SK-N-SH (cell line): ENCODE measurements at places on chromosomes 7 and 10. TPM values are rescaled to one million over a fixed set of nuclear protein-coding genes. Genes with fewer than 3 reads are reported as not detected.

The ZC3HAV1L gene
- polyA plus RNA-seq: 9.7 and 14.5 TPM in 2 replicates

GRCh38 chr7:103854611-103855010 is 134.8 kb downstream of the RELN start:
- DNase-seq: no peak

- no peak for DNase-seq
These were observed 3.6 kb upstream of the MTPN start for GRCh38 chr7:135980665-135981180.

DNA sequence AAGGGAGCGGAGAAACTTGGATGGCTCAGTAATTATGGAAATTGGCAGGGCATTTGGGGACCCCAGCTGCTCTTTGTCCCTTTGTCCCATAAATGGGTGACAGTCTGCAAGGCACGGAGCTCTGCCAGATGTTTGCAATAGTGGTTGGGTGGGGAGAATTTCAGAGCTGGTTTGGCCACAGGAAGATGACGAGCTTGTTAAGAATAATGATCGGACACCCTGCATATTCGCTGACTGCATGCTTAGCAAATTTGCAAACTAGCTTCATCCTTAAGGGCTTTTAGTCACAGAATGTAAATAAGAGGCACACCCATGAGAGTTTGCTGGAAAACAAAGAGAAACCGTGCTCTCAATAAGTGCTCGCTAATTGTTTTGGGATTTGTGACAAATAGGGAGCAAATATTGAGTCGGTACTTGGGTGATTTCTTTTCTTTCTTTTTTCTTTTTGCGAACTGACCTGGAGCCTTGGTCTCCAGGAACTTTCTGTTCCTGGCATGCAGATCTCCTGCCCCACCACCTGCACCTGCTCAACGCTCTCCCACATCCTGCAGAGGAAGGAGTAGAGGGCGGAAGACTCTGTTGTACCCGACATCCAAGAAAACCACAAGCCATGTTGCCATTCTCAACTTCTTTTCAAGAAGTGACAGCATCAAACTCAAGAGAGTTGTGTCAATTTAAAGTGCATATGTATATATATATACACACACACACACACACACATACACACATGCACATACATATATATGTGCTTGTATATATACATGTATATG is 238.9 kb downstream of the CAMK1D start:
- no peak for DNase-seq

GRCh38 chr7:81926-82756 is 110.2 kb upstream of the FAM20C start:
- DNase-seq: peak; percentile 59

The COL1A2 gene
- polyA plus RNA-seq: 4.5 and 11.4 TPM in 2 replicates

The CPA2 gene
- 0.03 TPM in 1 of 2 replicates, not detected in the other for polyA plus RNA-seq

GRCh38 chr7:6252341-6252746 is 20.1 kb downstream of the CYTH3 start:
- no peak for DNase-seq

- DNase-seq: no peak
These were observed 345.8 kb downstream of the KCNMA1 start for GRCh38 chr10:77291596-77292505.

DNA sequence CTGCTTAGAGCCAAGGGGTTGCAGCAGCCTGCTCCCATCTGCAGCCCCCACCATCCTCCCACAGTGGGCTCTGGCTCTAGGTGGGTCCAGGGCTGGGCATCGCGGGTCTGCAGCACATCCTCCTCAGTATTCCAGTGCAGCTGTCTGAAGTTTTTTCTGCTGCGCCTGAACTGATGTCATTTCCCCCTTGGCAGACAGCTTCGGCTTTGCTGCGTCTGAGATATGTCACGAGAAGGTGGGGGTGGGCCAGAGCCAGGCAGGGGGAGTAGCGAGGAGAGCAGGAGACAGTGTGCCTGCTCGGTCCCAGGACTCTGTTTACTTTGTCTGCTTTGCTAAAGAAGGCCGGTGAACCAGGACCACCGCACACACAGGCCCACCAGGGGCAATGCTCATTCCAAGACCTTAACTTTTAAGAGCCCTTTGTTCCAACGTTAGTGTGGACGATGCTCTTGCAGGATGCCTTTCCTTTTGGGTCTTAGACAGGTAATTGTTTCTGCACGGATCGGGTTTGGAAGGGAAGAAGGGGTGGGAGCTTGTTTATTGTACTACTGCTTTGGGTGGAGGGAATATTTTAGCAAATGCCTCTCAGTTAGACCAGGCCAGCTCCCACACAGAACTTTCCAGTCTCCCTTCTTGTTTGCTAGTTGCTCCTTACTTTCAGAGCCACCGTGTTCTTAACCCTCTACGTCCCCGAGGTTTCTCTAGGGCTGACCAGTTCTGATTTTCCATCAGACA is 32.4 kb downstream of the WBP1L start:
- peak; percentile 66 for DNase-seq

DNA sequence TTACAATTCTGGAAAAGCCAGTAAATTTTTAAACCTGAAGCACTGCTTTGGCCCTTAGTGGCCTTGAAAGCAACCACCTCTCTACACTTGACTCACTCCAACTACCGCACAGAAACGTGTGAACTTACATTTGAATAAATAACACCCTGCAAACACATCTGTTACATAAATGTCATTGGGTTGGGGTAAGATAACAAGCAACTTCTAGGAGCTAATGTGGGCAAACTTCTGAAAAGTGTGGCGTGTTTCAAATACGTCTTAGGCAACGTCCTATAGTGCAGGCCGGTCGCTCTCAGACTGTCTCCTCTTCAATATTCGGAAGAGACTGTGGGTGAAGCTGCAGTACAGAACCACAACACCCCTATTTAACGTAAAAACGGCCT is 474 bp downstream of the ORC5 start:
- DNase-seq: peak; percentile 27

DNA sequence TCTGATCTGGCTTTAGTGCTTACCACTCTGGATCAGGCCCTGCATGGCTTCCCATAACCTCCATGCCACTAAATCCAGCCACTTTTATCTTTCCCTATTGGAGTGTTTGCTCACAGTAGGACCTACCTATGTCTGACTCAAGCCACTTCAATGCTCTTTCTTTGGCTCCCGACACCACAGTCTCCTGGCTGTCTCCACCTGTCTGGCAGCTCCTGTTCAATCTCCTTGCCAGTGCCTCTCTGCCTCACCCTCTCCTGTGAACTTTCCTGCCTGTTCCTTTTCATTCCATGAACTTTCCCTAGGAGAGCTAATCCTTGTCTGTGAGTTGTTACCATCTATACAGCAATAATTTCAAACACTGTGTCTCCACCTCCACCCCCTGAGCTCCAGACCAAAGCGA is 82.6 kb upstream of the UCN3 start:
- no peak for DNase-seq

The TUBB8 gene
- polyA plus RNA-seq: 0.06 and 0.13 TPM in 2 replicates

The BMPR1A gene
- polyA plus RNA-seq: 12.7 and 20.1 TPM in 2 replicates

The SLC39A12 gene
- polyA plus RNA-seq: not detected in 2 replicates

- no peak for DNase-seq
These were observed 7.6 kb upstream of the ARMS2 start for GRCh38 chr10:122446668-122447423.

- peak; percentile 36 for DNase-seq
These were observed 244.4 kb downstream of the RPS24 start for GRCh38 chr10:78278058-78278404.

DNA sequence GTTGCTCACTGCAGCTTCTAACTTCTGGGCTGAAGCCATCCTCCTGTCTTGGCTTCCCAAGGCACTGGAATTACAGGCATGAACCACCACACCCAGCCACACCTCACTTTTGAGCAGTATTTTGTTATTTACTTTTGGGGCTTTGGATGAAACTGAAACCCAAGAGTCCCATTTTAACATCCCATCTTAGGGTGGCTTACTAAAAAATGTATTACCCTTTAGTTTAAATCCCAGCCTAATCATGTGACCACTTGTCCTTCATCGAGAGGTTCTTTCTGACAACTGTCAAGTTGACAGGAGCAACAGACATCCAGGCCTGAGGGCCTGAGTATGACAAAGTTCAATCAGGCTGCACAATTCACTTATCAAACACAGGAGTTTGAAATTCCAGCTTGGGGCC is 33.6 kb downstream of the C10orf67 start:
- DNase-seq: no peak

GRCh38 chr7:133320891-133321290 is 68.0 kb downstream of the EXOC4 start:
- DNase-seq: no peak

The TAS2R41 gene
- not detected in 2 replicates for polyA plus RNA-seq

- DNase-seq: no peak
These were observed 14.3 kb downstream of the PCBD1 start for GRCh38 chr10:70874061-70874460.

- DNase-seq: peak; percentile 72
These were observed 669 bp upstream of the AP5Z1 start for GRCh38 chr7:4774658-4775249.

The CYP2C18 gene
- polyA plus RNA-seq: not detected in 2 replicates

The ALOX5 gene
- not detected in 2 replicates for polyA plus RNA-seq

The AKR1C2 gene
- polyA plus RNA-seq: not detected in 2 replicates

DNA sequence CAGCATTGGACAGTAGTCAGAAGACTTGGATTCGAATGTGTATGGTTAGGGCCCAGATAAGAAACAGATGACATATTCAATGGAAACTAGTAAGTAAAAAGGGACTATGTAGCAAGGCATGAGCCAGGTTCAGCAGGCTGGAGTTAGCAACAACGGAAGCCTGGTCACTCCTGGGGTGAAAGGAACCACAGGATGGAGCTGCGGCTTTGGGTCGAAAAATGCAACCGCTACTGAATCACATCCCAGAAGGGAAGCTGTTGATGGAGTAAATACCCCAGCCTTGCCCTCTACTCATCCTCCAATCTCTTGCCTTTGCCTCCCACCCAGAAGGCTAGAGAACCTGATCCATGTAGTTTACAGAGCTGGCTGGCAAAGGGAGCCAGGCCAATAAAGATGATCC is 37.5 kb upstream of the EGR2 start:
- no peak for DNase-seq

The GNGT1 gene
- 0.15 TPM in 1 of 2 replicates, not detected in the other for polyA plus RNA-seq

DNA sequence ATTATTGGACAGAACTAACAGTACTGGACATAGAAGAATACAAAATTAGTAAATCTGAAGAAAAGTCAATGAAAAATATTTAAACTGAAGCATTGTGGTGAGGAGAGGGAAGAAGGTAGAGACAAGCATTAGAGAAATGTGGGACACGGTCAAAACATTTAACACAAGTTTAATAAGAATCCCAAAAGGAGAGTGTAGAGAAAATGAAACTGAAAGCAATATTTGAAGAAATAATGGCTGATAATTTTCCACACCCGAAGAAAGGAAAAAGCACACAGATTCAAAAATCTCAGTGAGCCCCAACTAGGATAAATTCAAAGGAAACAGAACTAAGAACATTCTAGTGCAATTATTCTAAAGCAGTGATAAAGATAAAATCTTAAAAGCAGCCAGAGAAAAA is 126.4 kb upstream of the LRRTM3 start:
- no peak for DNase-seq

GRCh38 chr7:53541475-53541874 is 506.0 kb downstream of the POM121L12 start:
- DNase-seq: no peak

The GIMAP5 gene
- polyA plus RNA-seq: not detected in 2 replicates

GRCh38 chr7:105613611-105614330 is 32.5 kb upstream of the EFCAB10 start:
- no peak for DNase-seq

The SPRN gene
- 0.78 and 1.2 TPM in 2 replicates for polyA plus RNA-seq

The PPP1R9A gene
- polyA plus RNA-seq: 0.30 and 0.58 TPM in 2 replicates

DNA sequence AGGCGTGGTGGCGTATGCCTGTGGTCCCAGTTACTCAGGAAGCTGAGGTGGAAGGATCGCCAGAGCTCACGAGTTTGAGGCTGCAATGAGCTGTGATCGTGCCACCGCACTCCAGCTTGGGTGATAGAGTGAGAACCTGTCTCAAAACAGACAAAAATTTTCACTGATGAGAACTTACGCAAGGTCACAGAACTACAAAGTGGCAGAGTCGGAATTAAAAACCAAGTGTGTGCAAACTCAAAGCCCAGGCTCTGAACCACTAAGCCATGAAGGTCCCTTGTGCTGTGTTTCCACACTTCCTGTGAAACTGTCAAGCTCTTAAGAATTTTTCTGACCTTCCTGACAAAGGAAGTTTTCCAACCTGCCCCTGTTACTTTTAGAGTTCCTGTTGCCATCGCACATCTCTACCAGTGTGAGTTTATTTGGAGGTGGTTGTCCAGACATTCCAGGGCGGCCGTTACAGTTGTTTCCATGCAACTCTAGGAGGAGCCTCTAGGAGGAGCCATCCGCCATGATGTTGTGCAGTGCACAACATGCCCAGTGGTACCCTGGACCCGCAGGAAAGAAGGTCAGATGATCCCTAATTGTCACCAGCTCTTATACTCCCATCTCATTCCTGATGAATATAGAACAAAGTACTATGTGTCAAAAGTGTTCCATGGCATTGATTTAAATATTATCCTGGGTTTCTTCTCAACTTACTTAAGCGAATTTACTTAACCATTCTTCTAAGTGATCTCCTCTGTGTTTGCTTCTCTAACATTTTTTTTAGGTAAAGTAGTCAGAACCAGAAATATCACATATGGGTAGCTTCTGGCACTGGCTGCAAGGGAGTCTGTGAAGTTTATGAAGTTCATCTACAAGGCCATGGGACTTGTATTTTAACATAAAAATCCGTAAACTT is 49.0 kb upstream of the LYZL1 start:
- DNase-seq: peak; percentile 52

The PRRT4 gene
- 1.5 and 3.4 TPM in 2 replicates for polyA plus RNA-seq

GRCh38 chr7:121366852-121367431 is 29.2 kb downstream of the FAM3C start:
- peak; percentile 41 for DNase-seq

The GNG11 gene
- 9.8 and 11.5 TPM in 2 replicates for polyA plus RNA-seq

- DNase-seq: no peak
These were observed 292.5 kb upstream of the FZD8 start for GRCh38 chr10:35934642-35934995.

- peak; percentile 14 for DNase-seq
These were observed 9.2 kb downstream of the AQP1 start for GRCh38 chr7:30920584-30921539.

The PNLIP gene
- polyA plus RNA-seq: not detected in 2 replicates

The RGR gene
- polyA plus RNA-seq: not detected in 2 replicates

The CTBP2 gene
- polyA plus RNA-seq: 51.5 and 69.7 TPM in 2 replicates
